ENCODE measurements at places on chromosomes 12 and 14. TPM values are rescaled to one million over a fixed set of nuclear protein-coding genes. Genes with fewer than 3 reads are reported as not detected.

- no peaks in the 10 kb centered on the region for H3K4me1 ChIP-seq
- peaks cover 2% of the 10 kb centered on the region for H3K27me3 ChIP-seq
- no peak for DNase-seq
- no peak overlapping the region for H3K27ac ChIP-seq
- no peak overlapping the region for H3K4me3 ChIP-seq
- peaks cover 2% of the 10 kb centered on the region for H3K36me3 ChIP-seq
Measured at GRCh38 chr12:93892423-93893268, 215.5 kb downstream of the CRADD start.

DNA sequence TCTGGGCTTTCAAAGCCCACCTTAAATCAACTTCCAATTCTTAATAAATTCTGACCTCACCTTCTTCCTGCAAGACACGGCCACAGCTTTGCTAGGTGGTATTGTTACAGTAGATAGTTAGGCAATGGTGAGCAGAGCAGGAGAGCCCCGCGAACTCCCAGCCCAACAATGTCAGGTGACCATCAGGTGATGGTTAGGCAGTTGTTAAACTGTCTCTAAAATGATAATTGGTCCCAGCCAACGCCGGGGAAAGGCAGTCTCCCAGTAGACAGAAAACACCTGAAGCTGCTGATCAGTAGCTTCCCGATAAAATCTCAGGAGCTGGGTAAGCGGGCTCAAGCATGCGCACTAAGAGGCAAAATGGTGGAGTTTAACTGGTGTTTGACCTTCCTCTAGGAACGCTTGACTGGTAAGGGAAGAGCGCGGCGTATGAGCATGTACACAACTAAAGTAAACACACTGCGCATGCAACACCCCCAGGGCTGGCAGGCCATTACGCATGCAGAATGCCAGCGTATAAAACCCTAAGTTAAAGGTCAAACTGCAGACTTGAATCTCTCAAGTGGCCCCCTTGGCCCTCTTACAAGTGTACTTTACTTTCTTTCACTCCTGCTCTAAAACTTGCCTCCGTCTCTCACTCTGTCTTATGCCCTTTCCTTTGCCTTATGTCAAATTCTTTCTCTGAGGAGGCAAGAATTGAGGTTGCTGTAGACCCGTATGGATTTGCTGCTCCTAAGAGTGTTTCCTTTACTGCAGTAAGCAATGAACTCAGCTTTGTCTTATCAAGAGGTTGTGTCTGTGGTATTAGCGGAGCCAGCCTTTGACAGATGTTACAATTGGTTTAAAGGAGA, 113.5 kb downstream of the C12orf75 start:
- peaks cover 37% of the 10 kb centered on the region for H3K27me3 ChIP-seq
- DNase-seq, result no peak
- no peak overlapping the region for H3K4me3 ChIP-seq

- H3K27ac ChIP-seq, result no peak overlapping the region
- H3K4me1 ChIP-seq, result no peaks in the 10 kb centered on the region
- no peak for DNase-seq
- no peaks in the 10 kb centered on the region for H3K27me3 ChIP-seq
- no peak overlapping the region for H3K4me3 ChIP-seq
- H3K36me3 ChIP-seq, result peaks cover 73% of the 10 kb centered on the region
Measured at GRCh38 chr12:107702106-107702505, 16.5 kb downstream of the PWP1 start.

DNA sequence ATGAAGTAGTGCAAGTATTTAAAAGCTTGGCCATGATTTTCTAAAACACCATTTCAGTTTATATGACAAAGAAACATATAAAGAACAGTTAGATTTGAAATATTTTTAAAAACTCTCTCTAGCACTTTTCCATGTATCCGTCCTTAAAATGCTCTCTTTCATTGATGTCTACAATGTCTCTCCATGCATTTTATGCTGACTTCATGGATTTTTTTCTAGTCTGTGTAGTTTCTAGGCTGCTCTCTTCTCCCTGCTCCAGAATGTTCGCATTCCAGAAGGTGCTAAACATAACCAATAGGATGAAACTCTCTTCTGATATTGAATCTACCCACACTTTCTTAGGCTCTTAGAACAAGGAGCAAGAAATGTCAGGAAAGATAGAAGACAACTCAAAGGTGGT, 124.8 kb downstream of the PLCZ1 start:
- no peak overlapping the region for H3K4me3 ChIP-seq
- no peak overlapping the region for H3K27ac ChIP-seq
- DNase-seq, result no peak
- H3K27me3 ChIP-seq, result no peaks in the 10 kb centered on the region
- no peaks in the 10 kb centered on the region for H3K36me3 ChIP-seq

DNA sequence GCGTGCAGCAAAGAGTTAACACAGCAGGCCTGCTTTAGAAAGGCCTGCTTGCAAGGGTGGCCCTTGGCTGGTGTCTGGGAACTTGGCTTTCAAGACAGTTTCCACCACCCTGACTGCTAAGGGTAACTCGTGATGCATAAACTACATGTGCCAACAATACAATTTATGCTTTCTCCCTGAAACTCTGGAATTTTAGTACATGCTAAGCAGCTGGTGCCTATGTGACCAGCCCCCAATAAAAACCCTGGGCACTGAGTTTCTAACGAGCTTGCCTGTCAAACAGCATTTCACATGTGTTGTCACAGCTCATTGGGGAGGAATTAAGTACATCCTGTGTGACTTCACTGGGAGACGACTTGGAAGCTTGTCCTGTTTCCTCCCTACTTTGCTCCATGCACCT, 133.1 kb downstream of the SLC5A8 start:
- H3K27ac ChIP-seq, result no peak overlapping the region
- no peak for DNase-seq
- H3K36me3 ChIP-seq, result no peaks in the 10 kb centered on the region
- H3K4me3 ChIP-seq, result no peak overlapping the region
- H3K27me3 ChIP-seq, result no peaks in the 10 kb centered on the region

DNA sequence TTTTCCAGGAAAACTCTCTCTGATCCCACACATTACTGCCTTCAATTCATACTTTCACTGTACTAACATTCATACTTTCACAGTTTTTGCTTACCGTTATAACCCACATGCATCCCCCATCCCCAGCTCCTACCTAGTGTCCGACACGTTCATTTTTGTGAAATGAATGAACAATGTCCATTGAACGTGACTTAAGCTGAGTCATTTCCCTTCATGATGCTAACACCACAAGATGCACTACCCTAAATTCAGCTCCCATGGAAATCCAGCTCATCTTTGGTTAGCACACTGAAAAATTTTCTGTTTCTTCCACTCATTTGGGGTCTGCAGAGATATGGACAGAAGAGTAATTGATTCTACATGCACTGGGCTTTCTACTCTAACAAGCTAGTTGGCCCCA, 84.7 kb downstream of the GALNT4 start:
- no peaks in the 10 kb centered on the region for H3K27me3 ChIP-seq
- no peak for DNase-seq
- H3K36me3 ChIP-seq, result peaks cover 70% of the 10 kb centered on the region
- H3K27ac ChIP-seq, result no peak overlapping the region
- H3K4me3 ChIP-seq, result no peak overlapping the region
- H3K4me1 ChIP-seq, result peaks cover 9% of the 10 kb centered on the region

GRCh38 chr12:82635263-82635662, 51.4 kb upstream of the TMTC2 start:
- no peaks in the 10 kb centered on the region for H3K4me1 ChIP-seq
- H3K27ac ChIP-seq, result no peak overlapping the region
- no peaks in the 10 kb centered on the region for H3K27me3 ChIP-seq
- no peaks in the 10 kb centered on the region for H3K36me3 ChIP-seq
- no peak for DNase-seq
- no peak overlapping the region for H3K4me3 ChIP-seq

GRCh38 chr12:3083241-3083920, 6.2 kb downstream of the TSPAN9 start:
- no peak for DNase-seq
- H3K4me3 ChIP-seq, result no peak overlapping the region

DNA sequence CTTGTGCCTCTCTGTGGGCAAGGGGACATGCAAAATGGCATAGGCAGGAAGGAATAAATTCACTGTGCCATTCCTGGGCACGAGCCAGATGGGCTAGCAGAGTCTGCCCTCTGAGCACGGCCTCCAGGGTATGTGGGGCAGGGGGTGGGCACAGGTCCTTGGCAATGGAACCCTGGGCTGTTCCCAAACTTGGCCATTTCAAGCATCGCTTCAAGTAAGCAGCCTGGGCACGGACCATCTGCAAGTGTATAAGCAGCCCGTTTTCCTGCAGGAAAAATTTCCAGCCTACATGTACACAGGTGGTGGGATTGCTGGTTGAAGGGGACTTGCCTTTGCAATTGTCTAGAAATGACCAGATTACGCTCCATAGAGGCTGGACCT, 40.3 kb downstream of the CCDC85C start:
- H3K4me3 ChIP-seq, result no peak overlapping the region
- no peak for DNase-seq
- H3K4me1 ChIP-seq, result no peaks in the 10 kb centered on the region
- H3K27ac ChIP-seq, result no peak overlapping the region

CLEC4C gene
- not detected for total RNA-seq

CLEC2A gene
- not detected for total RNA-seq

B3GNT4 gene
- total RNA-seq, result 0.19 TPM

AQP2 gene
- not detected for total RNA-seq

C12orf54 gene
- total RNA-seq, result not detected

MUCL1 gene
- not detected for total RNA-seq

TDRD9 gene
- 1.1 TPM for total RNA-seq

All from activated CD8-positive, alpha-beta memory T cell treated with anti-CD3 and anti-CD28 coated beads, Interleukin-2, amount 10 ng/mL, durations not matched to agents 7 days and 5 days (primary cell).